ENCODE measurements at places on chromosomes 12 and 14. TPM values are rescaled to one million over a fixed set of nuclear protein-coding genes. Genes with fewer than 3 reads are reported as not detected.

GRCh38 chr14:95091581-95091980, 65.7 kb downstream of the DICER1 start:
- no peak for DNase-seq

GRCh38 chr12:132284071-132284826, 45.1 kb downstream of the GALNT9 start:
- DNase-seq = no peak

- DNase-seq = no peak
Measured at GRCh38 chr14:30507209-30507608, 51.7 kb upstream of the G2E3 start.

DNA sequence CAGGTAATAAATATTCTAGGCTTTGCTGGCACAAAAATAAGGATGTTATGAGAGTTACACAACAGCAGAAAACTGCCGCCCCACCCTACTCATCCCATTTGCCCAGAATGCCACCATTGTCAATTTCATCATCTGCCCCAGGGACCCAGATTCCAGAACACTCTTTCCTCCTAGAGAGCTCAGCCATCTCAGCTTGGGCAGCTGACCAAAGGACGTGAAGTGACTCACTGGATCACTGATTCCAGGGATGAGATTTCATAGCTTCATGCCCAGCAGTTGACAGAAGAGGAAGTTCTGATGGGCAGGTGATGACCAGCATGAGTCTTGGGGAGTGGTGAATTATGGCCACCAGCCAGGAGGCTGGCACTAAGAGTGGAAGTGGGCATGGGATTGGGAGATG, 450.3 kb downstream of the RMST start:
- no peak for DNase-seq

DNA sequence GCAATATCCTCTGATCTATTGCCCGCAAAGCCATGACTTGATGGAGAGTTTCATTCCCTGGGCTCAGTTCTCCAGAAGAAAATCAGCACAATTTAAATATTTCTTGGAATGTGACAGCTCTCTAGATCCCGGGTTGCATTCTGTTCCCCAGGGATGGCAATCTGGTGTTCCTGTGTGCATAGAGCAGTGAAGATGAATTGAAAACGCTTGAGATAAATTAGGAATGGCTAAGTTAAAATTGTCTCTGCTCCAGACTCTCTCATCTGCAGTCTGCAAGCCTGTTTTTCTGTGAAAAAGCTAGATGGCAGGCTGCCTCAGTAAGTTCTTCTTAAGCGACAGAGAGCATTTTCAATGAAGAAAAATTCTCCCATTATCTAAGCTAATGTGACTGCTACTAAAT, 582.5 kb upstream of the MGAT4C start:
- no peak for DNase-seq

Gene GARIN6
- not detected for total RNA-seq

Measured in urinary bladder (tissue), 4 donors.